ENCODE measurements at places on chromosomes 3 and 15.
A peak's percentile ranks its signal among the peaks of the same experiment; 100 is the strongest.

DNA sequence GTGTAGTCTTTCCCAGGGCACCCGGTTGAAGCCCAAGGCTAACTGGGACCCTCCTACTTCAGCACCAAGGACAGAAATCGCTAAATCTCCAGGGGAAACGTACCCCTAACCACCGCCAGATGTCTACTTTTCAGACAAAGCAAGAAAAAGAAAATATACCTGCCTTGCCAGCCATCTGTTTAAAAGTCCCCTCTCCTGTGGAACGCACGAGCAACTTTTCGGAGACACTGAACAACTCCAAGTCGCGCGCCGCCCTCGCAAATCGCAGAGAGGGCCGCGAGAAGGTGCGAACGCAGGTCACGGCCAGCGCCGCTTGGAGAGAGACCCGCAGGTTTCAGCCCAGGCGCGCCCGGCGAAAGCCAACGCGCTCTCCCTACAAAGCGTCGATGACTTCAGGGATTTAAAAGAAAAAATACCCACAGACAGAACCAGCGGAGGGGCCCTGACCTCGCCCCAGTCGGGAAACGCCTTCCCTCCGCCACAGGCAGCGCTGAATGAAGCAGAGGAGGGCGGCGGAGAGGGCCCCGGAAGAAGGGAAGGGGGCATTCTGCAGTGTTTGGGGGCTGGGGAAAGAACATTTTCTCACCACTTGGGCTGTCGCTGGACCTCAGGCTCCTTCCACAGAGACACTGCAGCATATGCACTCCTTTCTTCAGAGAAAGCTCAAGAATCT lies 213.1 kb downstream of the FGF12 start:
- DNase-seq: no peak

GRCh38 chr3:187717572-187717971 lies 15.2 kb upstream of the RTP2 start:
- no peak for DNase-seq

DNA sequence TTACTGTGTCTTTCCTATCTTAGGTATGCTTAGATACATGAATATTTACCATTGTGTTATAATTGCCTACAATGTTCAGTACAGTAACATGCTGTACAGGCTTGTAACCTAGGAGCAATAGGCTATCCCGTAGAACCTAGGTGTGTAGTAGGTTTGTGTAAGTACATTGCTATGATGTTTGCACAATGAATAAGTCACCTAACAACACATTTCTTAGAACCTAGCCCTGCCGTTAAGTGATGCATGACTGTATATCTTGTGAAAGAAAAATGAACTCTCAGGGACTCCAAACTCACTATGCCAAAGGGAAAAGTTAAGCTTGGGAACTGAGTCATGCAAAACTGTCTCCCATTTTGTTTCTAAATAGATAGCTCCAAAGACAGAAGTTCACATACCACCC lies 91.5 kb upstream of the ACP3 start:
- DNase-seq: no peak

DNA sequence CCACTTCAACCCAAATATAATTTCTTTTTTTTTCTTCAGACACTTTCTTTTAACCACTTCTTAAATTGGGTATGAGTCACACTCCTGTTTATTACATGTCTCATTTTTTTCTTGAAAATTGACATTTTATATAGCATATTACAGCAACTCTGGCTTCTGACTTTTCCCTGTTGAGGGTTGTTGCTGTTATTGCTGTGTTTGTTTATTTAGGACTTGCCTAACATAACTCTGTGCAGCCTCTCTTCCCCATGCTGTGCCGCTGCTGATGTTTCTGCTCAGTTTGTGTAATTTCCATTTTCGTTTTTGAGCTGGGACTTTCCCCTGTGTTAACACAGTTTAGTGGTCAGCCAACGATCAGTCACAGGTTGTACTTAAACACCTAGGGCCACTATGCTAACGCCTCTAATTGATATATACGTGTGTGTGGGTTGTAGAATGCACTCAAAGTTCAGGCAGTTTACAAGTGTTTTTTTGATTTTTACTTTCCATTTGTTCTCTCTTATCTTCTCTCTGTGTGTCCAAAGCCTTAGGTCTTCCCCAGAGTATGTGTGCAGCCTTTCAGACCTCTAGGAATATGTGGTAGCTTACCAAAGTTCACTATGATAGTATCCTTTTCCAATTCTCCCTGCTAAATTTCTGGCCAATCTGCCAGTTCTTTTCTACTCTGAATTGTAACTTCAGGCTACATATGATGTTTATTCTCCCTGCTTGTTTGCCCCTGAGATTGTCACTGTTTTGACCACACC lies 337.2 kb downstream of the ZBTB20 start:
- DNase-seq: no peak

DNA sequence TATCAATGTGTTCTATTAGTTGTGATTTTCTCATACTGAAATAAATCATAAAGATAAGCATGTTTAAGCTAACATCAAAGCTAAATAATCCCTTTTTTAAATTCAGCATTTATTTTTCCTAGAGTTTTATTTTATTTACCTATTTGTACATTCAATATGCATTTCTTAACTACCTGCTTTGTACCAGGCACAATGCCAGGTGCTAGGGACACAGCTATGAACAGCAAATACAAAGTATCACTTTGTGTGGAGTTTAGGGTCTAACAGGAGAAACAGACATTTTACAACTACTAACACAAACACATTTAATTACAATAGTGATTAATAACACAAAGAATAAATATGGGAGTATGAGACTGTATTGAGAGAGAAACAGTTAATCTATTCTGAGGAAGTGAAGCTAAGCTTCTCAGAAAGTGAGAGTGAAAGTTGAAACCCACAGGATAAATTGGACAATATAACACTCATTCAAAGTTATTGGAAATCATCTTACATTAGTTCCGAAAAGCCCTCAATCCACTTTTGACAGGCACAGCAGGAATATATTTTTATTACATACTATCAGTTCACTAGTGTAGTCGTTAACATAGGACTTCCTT lies 159.6 kb downstream of the GBE1 start:
- DNase-seq: no peak

GRCh38 chr3:10361375-10361774 lies 40.5 kb upstream of the SEC13 start:
- no peak for DNase-seq

DNA sequence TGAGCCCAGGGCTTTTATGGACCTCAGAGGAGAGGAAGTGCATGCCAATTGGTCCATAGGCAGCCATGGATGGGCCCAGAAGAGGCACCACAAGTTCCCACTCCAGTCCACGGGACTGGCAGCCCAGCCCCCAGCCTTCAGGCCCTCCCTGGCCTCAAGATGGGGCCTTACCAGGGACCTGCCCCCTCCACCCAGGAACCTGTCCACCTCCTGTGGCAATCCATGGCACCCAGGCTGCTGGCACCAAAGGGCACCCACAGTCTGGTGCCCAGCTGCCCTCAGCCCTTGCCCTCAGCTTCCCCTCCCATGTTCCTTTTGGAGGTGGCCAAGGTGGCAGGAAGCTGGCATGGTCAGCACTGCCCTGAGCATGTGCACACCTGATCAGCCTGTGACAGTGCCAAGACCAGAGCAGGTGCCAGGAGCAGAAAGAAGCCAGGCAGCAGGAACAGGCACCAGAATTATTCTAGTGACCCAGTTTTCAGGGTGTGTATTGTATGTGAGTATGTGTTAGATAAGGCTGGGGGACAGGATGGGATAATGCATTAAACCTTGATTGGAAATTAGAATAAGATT lies 415.0 kb downstream of the NTRK3 start:
- DNase-seq: no peak

DNA sequence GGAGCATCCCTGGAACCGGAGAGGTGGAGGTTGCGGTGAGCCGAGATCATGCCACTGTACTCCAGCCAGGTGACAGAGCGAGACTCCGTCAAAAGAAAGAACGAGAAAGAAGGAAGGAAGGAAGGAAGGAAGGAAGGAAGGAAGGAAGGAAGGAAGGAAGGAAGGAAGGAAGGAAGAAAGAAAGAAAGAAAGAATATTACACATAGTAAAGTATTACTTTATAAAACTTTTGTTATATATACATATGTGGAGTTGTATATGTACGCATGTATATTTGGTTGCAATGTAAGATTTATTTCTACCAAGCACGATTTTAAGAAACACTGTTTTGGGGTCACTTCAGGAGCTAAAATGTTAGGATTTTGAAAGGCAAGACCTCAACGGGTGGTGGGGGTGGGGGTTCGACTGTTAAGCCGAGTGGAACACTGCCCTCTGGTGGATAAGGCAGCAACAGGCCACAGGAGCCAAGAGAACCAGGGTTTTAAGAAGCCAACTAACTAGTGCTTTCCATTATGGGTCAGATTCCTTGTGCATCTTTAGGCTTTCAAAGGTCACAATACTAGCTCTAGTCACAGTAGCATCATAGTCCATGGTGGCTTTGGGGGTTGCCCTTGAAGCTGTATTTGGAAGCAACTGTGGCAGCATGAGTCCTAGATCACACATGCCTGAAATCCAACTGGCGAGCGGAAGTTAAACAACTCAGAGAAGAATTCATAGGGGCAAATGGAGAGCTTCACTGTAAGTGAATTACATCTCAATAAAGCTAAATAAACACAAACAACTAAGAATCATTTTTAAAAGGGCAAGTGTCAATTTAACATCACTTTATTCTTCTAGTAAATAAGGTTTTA lies 22.5 kb downstream of the GLB1 start:
- peak; percentile 52 for DNase-seq

- no peak for DNase-seq
Observed at GRCh38 chr3:29282427-29283230, 1.8 kb downstream of the RBMS3 start.

DNA sequence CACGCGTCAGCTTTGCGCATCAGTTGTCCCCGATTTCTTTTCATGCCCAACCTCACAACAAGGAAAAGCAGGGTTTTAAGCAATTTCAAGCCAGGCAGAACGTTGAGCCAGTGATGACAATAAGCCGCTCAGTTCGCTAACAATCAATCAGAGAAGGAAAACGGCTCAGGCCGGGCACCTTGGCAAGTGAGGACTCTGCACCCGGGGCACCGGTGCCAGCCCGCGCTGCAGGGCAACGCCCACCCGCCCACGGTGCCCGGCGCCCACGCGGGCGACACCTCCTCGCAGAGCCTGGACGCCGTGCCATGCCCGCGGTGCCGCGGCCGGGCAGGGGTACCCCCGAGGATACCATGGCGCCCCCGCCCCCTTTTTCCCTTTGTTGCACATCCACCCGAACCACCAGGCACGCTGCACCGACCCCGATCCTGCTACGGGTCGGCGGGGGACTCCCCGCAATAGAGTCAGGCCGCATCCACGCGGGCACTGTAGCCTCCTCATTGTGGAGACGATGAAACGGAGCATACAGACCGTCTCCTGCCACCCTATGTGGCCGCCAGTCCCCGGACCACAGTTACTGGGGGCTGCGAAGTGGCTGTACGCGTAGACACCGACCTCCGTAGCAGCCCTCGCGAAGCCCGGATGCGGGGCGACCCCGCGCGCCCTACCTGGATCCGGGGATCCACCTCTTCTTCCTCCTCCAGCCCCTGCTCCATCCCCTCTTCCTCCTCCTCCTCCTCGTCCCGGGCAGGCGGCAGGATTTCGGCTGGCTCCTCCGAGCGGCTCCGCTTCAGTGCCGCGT lies 581 bp downstream of the SH3BP5 start:
- no peak for DNase-seq

DNA sequence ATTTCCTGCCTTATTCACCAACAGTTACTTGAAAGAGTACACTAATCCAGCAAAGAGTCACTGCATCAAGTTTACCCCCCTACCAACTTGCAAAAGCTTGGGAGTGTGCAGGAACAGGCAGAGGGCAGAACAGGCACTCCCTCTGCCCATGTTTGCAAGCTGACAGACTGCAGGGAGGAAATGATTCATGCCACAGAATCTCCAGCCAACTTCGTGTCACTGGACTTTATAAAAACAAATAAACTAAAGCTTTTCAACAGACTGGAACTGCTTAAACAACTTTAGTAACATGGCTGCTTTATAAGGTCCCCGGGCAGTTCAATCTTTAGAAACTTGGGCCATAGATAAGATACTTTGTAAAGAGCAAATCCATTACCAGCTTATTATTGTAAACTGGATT lies 129.5 kb downstream of the THRB start:
- DNase-seq: no peak

- no peak for DNase-seq
Observed at GRCh38 chr3:79380581-79380980, 387.2 kb downstream of the ROBO1 start.

DNA sequence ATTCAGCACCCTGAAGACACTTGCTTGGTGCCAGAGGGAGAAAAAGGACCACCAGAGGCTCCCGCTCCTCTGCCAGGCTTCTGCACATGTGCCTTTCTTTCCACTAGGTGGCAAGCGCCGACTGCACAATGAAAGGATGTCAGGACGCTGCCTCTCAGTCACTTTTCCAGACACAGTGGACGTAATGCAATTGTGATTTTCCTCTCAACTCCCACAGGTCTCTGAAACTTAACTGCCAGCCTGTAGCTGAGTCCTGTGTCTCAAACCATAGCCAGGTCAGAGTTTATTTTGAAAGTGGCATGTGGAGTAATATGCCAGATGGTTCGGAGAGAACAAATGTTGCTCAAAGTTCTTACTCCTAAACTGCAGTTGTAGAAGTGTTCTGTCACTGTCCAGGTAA lies 162.9 kb downstream of the ITPR1 start:
- DNase-seq: no peak

DNA sequence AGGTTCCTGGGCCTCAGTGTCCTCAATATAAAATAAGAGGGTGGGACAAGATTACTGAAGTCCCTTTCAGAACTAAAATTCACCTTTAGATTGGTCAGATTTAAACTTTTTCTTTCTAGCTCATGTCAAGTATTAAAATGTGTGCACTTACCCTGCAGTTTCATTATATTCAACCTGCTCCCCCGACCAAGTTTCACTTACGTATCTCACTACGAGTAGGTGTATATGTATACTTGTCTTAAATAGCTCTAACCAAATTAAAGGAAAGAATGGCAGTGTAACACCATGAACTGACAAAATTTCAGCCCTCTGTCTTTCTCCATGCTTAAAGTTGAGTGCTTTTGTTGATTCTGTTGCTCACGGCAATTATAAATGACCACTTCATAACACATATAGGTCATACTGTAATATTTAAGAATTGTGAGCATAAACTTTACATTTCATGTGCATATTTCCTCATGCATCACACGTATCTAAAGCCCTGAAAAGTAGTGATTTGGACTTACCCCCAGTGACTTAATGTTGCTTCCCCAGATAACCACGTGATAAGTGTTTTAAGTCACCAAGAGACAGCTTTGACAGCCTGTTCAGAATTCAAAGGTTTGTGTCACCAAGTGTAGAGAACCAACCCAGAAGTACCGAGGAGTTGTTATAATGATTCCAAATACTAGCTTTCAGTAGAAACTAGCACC lies 70.0 kb downstream of the PGPEP1L start:
- no peak for DNase-seq

DNA sequence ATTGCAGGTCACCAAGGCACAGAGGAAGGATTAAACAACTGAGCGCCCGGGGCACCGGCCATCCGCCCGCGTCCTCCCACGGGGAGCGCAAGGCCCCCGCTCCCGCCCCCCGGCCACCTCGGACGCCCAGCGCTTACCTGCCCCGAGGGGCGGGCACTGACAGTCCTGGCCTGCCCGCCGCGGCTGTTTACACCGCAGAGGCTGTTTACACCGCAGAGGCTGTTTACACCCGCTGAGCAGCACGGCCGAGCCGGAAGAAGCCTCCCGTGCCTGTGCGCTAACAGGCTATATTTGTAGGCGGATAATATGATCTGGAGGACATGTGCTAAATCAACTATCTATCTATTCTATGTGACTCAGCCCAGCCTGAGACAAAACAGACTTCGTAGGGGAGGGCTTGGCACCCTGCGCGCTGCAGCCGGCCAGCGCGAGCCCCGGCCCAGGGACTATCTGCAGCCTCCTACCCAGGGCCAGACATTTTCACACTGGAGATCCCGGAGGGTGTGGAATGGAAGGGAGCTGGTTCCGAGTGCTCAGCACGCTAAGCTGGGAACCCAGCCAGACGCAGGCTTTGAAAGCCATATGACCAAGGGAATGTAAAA lies at the start of gene LRRC2:
Gene LRRC2 (minus strand): TSS at position 263 of the 602 bp plus-strand sequence. CDS start 14,711 bp downstream, outside the sequence.
- no peak for DNase-seq
